Smooth muscle cell of the brain vasculature (primary cell): ENCODE measurements at places on chromosomes 11 and 22.

DNA sequence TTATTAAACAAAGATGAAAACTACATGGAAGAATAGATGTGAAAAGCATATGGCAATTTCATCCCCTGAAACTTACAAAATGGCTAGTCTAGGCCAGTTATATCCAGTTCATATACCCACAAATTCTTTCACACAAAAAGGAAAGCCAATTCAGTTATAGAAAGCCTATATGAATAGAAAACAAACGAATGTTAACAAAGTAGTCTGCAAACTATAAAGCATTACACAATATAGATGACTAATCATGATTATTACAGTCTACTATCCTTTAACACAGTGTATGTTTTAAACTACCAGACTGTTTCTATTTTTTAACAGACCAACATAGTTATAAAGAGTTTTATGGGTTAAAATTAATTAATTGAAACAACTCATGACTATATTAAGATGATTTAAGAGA, 12.1 kb downstream of the DCUN1D5 start:
- no peak for DNase-seq

DNA sequence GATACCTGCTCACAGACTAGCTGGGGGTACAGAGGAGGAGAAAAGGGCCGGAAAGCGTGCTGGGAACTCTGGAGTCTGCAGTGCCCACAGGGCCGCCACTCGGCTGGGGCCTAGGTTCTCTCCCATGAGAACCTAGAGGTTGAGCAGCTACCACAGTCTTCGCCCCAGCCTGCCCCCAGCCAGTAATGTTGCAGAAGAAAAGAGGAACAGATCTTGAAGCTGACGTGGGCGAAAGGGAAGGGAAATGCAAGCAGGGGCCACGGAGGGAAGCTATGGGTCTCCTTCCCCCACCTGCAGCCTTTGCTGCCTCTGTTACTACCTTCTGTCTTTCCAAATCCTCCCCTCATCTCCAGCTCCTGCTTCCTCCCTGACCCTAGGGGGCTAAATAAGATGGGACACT, 28.8 kb upstream of the P2RY2 start:
- no peak for DNase-seq

GRCh38 chr11:61962213-61963015, 5.0 kb downstream of the FTH1 start:
- DNase-seq, result no peak

DNA sequence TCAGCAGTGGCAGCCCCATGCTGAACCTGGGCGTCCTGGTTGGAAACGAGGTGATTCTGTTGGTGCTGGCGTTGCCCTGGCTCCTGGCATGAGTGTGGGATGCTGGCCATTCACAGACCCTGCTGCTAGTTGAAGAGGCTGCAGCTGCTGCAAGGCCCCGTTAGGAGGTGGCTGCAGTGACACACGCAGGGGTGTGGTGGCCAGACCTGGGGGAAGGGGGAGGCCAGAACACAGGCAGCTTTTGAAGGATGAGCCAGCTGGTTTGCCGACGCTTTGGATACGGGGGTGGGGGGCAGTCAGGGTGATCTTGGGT, 77.2 kb downstream of the MORC2 start:
- no peak for DNase-seq

- no peak for DNase-seq
Measured at GRCh38 chr11:20102397-20102796, 57.9 kb downstream of the DBX1 start.

DNA sequence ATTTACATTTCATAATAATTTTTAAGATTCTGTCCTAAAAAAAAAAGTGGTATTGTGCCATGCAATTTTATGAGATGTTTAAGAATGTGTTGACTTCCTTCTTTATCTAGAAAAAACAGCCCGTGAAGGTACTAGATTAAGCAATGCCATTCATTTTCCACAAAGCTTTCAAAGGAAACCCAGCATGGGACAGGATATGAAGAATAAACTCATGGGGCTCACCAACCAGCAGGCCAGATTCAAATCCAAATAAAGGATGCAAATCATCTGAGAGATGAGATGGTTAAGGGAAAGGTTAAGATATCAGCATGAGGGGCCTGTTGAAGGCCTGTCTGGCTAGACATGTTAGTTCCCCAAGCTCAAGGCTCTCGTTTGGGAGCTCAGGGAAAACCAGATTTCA, 199.1 kb downstream of the SWAP70 start:
- DNase-seq, result peak; percentile 72

- DNase-seq, result no peak
Measured at GRCh38 chr11:114244726-114245394, 51.3 kb upstream of the NNMT start.

DNA sequence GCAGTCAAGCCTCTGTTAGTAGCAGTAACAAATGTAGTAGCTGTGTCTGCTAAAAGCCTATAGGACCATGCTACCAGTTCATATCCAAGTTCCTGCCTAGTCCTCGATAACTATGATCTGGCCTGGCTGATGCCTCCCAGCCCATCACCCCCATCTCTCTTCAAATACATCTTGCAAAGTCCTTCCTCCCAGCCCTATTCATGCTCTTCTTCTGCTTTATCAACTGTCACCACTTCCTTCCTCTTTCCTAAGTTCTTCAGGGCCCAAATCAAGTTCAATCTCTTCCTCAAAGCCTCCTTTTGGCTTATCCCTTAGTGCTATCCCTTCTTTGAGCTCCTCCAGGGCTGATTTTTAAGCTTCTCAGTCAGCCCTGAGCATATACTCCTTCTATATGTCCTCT, 150.9 kb upstream of the THY1 start:
- DNase-seq, result no peak

DNA sequence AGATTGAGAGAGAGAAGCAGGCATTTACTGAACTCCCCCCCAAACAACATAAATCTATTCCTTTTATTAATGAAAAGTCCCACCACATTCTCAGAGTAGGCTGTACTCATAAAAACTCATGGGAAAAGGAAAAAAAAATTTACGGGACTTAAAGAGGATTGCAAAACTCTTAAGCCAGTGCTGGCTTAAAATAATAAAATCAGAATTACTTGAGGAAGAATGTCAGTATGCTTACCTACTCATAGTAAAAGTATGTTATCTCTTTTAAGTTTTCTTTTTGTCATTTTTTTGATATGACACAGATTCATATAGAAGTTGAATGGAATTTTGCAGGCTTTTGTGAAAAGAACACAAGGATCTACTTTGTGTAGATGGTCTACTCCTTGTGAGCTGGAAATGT, 126.3 kb downstream of the LUZP2 start:
- DNase-seq, result no peak

DNA sequence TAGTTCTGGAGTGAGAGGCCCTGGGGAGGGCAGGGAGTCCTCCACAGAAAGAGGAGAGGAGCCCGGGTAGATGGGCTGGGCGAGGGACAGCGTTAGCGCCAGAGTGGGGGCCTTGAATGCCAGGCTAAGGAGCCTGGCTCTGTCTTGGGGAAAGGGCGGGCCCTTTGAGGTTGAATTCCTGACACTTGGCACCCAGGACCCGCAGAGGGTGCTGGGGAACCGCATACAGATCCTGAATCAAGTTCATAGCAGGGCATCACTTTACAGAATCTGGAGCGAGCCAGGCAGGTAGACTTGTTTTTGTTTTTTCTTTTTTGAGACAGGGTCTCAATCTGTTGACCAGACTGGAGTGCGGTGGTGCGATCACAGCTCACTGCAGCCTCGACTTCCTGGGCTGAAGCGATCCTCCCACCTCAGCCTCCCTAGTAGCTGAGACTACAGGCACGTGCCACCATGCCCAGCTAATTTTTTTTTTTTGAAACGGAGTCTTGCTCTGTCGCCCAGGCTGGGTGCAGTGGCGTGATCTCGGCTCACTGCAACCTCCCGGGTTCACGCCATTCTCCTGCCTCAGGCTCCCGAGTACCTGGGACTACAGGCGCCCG, 6.1 kb downstream of the CARNS1 start:
- no peak for DNase-seq

DNA sequence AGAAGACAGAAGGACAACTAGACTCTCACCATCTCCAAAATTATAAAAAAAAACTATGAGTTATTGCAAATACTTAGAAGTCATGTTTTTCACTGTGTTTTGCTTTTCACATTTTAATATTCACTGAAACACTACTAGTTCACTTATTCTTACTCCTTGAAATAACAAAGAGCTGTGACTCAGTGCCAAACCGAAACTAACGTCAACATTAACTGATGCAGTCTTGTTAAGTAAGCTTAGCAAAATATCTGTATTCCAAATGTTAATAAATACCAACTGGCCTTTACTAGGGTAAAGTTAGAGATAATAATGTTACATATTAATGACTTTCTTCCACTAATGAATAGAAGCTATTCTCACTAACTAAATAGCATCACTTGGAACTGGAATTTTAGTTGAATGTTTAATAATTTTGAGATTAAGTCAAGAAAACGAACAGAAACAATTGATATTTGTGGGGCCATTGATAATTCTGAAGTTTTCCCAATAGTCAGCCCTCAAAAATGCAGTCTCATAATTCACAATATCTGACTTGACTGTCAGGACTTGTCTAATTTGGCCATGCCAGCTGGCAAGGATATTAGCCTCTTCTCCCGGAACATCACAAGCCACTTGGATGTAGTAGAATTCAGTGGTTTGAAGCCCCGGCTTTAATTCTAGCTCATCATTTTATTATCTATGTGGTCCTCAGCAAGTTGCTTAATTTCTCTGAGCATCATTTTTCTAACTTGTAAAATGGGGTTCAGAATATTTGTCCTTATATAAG, 230.1 kb upstream of the DDI1 start:
- DNase-seq, result peak; percentile 77

- no peak for DNase-seq
Measured at GRCh38 chr11:130151196-130151595, 8.4 kb upstream of the ST14 start.

GRCh38 chr11:118522571-118523072, 4.7 kb upstream of the TTC36 start:
- no peak for DNase-seq

- DNase-seq, result no peak
Measured at GRCh38 chr11:91513734-91514133, 710.9 kb upstream of the FAT3 start.

DNA sequence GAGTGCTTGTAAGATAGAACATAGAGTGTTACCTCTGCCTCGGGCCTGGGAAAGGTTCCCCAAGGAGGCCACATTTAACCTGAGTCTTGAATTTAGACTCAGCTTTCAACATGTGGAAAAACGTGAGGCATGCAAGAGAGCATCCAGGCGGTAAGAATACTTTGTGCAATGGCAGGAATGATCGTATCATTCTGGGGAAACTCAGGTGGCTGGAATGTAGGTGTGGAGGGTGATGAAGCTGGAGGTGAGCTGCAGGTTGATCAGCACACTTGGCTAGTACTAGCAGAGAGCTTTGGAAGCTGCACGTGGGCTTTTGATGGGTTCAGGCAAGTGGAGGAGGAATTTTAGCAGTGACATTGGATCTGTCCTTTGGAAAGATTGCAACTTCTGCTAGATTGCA, 270.3 kb upstream of the RAG2 start:
- no peak for DNase-seq

DNA sequence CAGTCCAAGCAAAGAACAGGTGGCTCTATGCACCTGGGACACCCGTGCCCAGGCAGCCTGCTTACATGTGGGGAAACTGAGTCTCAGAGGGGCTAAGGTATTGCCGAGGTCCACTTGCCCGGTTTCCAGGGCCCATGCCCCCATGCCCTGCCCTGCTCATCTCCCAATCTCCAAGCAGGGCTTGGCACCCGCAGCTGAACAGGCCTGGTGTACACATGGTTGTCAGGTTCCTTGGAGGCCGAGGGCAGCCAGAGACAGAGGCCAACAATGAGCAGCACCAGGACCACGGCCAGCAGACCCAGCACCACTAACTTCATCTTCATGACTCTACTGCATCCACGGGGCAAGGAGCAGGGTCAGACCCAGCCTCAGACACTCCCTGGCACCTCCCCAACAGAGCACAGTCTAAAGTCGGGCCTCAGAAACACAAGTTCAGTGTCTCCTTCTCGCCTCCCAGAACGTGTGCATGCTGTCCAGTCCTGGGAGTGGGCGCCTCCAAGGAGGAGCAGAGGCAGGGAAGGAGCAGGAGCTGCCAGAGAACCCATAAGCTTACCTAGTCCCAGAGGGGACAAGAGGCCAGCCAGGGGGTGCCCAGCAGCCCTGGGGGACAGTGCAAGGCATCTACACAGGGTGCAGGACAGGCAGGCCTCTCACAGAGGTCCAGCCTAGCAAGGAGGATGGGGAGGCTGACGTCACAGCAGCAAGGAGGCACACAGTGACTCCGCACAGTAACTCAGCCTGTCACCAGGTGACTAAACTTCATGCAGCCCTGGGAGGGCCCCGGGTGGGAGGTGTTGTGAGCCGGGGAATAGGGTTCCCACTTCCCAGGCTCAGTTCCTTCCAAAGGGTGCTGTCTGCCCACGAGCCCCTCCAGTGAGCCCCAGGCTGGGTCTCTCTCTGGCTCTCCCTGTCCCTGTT, 20.2 kb upstream of the RGL4 start:
- no peak for DNase-seq

GRCh38 chr22:32800994-32801536, 440 bp upstream of the TIMP3 start:
- no peak for DNase-seq

GRCh38 chr11:2132874-2133240, 6.3 kb downstream of the IGF2 start:
- no peak for DNase-seq

GRCh38 chr22:30538280-30538679, 8.3 kb downstream of the SEC14L6 start:
- no peak for DNase-seq

- DNase-seq, result no peak
Measured at GRCh38 chr11:28963187-28963586, 855.0 kb downstream of the METTL15 start.

DNA sequence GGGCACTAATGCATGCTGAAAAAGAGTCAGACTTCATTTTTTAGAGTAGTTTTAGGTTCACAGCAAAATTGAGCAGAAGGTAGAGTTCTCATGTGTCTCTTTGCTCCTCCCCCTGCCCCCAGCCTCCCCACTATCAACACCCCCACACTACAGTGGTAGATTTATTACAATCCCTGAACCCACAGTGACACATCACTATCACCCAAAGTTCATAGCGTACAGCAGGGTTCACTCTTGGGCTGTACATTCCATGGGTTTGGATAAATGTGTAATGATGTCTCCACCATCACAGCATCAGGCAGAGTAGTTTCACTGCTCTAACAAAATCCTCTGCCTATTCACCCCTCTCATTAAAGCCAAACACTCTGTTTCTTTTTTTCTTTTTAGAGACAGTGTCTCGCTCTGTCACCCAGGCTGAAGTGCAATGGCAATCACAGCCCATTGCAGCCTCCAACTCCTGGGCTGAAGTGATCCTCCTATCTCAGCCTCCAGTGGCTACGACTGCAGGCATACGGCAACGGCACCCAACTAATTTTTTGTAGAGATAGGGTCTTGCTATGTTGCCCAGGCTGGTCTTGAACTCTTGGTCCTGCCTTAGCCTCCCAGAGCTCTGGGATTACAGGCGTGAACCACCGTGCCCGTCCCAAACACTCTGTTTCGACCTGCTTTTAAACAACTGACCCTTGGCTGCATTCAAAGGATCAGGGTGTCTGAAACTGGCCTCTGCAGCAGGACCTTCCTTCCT, 4.1 kb downstream of the BEST1 start:
- no peak for DNase-seq

- DNase-seq, result no peak
Measured at GRCh38 chr22:50708474-50708873, 29.5 kb upstream of the ACR start.

GRCh38 chr11:116853461-116854073, 16.1 kb upstream of the APOA1 start:
- peak; percentile 32 for DNase-seq

- no peak for DNase-seq
Measured at GRCh38 chr11:64040684-64041322, 5.1 kb downstream of the FLRT1 start.

GRCh38 chr11:89346601-89347000, 144.6 kb downstream of the NOX4 start:
- DNase-seq, result no peak
